ENCODE measurements at places on chromosomes 5 and 9.

DNA sequence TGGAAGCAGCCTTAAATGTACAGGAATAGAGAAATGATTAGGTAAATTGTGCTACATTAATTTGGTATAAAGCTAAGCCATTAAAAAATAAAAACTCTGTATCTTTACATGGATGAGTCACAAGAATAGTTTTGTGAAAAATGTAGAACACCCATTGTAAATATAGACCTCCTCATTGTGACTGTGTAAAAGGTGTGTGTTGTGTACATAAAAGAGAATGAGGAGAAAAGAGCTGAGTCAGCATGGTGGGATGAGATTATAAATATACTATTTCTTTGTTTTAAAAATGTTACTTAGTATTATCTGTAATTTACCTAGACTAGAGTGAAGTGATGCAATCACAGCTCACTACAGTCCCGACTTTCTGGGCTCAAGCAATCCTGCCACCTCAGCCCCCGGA, 250.5 kb downstream of the KIAA0825 start:
- no peak overlapping the region for H3K4me3 ChIP-seq
- no peak overlapping the region for H3K27ac ChIP-seq
- H3K36me3 ChIP-seq = no peaks in the 10 kb centered on the region
- no peaks in the 10 kb centered on the region for H3K4me1 ChIP-seq

DNA sequence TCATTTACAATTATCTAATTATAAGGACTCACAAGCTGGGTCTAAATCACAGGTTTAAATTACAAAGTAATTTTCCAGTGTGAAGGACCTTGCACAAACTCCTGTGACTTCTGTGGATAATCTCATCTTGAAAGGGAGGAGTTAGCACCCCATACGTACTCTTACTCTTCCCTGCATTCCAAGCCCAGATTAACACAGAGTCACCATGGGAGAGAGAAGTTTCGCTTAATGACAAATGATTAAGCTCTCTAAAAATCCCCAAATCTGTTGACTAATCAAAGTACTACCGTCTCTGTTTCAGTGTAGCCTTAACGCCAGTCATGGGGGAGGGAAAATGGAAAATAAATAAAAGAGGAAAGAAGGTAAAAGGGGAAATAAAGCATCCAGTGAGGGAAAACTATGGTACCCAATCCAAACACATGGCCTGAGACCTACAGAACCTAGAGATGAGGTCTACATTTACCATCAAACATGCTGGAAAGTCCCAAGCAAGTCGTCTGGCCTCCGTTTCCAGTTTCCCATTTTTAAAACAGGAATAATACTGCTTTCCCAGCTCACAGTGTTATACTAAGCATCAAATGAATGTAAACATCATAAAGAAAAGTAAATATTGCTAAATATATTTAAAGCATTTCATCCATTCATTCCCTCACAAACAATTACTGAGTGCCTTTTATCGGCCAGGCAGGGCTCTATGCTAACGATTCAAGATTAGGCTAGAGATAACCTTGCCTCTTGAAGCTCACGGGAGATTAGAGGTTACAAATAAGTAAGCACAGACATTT, 63.2 kb downstream of the PCA3 start:
- no peaks in the 10 kb centered on the region for H3K4me1 ChIP-seq
- no peaks in the 10 kb centered on the region for H3K27me3 ChIP-seq
- H3K27ac ChIP-seq = no peak overlapping the region
- H3K4me3 ChIP-seq = no peak overlapping the region
- H3K36me3 ChIP-seq = no peaks in the 10 kb centered on the region

- no peak for DNase-seq
- no peaks in the 10 kb centered on the region for H3K36me3 ChIP-seq
- no peak overlapping the region for H3K27ac ChIP-seq
- H3K4me1 ChIP-seq = peaks cover 3% of the 10 kb centered on the region
These were observed 6.8 kb downstream of the EPB41L4B start for GRCh38 chr9:109314011-109314531.

DNA sequence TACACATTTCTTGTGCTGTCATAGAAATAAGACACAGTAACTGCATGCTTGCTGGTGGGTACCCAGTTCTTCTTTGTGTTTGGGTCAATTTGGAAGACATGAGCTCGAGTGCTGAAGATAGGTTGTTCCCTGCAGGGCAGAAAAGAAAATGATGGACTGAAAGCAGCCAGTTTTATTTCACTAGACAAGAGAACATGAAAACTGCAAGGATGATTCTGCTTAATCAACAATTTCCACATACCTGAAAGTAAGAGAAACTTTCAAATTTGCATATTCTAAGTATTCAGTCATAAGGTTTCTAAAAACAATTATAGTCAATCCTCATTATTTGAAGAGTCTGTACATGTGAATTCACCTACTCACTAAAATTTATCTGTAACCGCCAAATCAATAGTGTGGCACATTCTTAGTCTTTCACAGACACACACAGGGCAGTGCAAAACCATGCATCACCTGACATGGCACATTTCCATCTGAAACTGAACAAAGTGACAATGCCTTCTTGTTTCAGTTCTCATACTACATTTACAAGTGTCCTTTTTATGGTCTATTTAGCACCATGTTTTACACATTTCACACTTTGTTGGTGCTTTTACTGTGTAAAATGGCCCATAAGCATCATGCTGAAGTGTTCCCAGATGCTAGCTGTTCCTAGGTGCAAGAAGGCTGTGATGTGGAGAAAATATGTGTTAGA, 56.9 kb downstream of the HOMER1 start:
- no peaks in the 10 kb centered on the region for H3K4me1 ChIP-seq
- no peaks in the 10 kb centered on the region for H3K27me3 ChIP-seq
- H3K36me3 ChIP-seq = no peaks in the 10 kb centered on the region
- H3K4me3 ChIP-seq = no peak overlapping the region
- no peak overlapping the region for H3K27ac ChIP-seq
- no peak for DNase-seq

DNA sequence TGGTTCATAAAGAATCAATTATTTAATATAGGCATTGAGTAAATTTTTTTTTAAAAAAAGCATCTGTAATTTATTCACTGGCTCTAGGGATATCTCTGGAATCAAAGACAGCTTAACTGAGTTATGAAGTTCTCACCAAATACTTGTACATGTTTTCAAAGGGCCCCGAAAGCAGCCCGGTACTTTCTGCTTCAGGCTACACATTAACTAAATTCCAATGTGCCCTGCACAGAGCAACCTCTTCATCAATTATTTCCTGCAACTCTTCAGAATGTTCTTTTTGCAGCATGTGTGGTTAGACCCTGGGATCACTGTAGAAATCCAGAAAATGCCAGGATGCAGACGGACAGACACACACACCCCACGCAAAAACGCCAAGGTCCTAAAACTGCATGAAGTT, 209.0 kb downstream of the EFNA5 start:
- H3K36me3 ChIP-seq = no peaks in the 10 kb centered on the region
- H3K4me3 ChIP-seq = no peak overlapping the region
- no peaks in the 10 kb centered on the region for H3K4me1 ChIP-seq
- no peaks in the 10 kb centered on the region for H3K27me3 ChIP-seq

- H3K27me3 ChIP-seq = no peaks in the 10 kb centered on the region
- H3K4me1 ChIP-seq = peaks cover 9% of the 10 kb centered on the region
- no peak for DNase-seq
- no peak overlapping the region for H3K4me3 ChIP-seq
- H3K36me3 ChIP-seq = no peaks in the 10 kb centered on the region
- H3K27ac ChIP-seq = peak overlapping the region; percentile 69
These were observed 184.2 kb downstream of the EFNA5 start for GRCh38 chr5:107486489-107486888.

GRCh38 chr9:107251756-107252322, 31.2 kb upstream of the RAD23B start:
- no peak for DNase-seq
- no peaks in the 10 kb centered on the region for H3K4me1 ChIP-seq
- H3K27me3 ChIP-seq = no peaks in the 10 kb centered on the region
- H3K4me3 ChIP-seq = no peak overlapping the region

DNA sequence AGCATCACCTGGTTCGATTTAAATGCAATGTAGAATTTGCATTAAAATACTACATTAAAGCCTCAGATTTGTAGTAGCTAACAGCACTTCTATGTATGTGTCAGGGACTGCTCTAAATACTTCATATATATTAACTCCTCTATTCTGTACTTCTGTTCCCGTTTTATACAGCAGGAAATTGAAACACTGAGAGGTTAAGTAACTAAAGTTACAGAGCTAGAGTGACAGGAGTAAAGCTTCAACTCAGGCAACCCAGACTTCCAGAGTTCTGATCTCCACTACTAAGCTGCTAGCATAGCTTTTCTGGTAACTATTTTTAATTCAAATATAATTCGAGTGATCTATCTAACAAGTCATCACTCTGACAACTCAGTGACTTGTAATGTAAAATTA, 619 bp upstream of the APC start:
- H3K27me3 ChIP-seq = no peaks in the 10 kb centered on the region
- no peaks in the 10 kb centered on the region for H3K36me3 ChIP-seq
- peaks cover 26% of the 10 kb centered on the region for H3K4me1 ChIP-seq

- H3K4me1 ChIP-seq = peaks cover 19% of the 10 kb centered on the region
- H3K27me3 ChIP-seq = no peaks in the 10 kb centered on the region
- no peak overlapping the region for H3K27ac ChIP-seq
- DNase-seq = no peak
- no peaks in the 10 kb centered on the region for H3K36me3 ChIP-seq
These were observed 386.0 kb upstream of the KLF4 start for GRCh38 chr9:107875571-107875980.

DNA sequence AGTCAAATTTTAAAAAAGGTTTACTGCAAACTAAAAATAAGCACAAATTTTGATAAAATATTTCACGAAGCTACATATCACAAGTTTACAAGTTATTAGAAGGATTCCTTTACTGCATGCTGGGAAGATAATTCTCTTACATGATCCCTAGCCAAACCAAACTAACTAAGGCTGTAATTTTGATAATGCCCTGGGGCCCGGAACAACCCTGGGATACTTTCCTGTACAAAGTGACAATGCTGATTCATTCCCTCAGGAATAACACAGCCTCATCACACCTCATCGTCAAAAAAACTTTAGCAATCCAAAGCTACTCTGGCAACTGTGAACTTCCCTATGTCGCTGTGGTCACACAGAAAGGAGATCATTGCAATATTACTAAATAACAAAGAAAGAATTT, 402.9 kb downstream of the RAB3C start:
- H3K36me3 ChIP-seq = no peaks in the 10 kb centered on the region
- no peaks in the 10 kb centered on the region for H3K4me1 ChIP-seq
- no peak for DNase-seq
- no peak overlapping the region for H3K27ac ChIP-seq

DNA sequence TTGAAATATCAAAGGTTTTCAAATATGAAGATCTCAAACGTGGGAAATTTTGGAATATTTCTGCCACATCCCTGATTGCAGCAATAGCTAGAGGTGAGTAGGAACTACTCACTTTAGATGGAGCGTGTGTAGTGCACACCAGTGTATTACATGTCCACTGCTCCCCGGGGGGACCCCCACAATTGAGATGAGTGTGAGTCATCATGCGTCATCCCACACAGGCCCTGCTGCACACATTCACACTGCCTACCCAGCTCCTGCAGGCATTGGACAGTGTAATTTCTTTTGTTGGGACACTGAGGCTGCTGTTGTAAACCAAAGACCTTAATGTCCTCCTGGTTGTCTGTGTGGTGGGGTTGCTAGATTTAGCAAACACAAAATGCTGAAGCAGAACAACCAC, 280.0 kb downstream of the GAS1 start:
- H3K27me3 ChIP-seq = no peaks in the 10 kb centered on the region
- H3K27ac ChIP-seq = no peak overlapping the region
- H3K4me1 ChIP-seq = no peaks in the 10 kb centered on the region
- DNase-seq = no peak
- no peaks in the 10 kb centered on the region for H3K36me3 ChIP-seq

GRCh38 chr5:154364771-154365170, 81.0 kb upstream of the SAP30L start:
- H3K27me3 ChIP-seq = no peaks in the 10 kb centered on the region
- H3K4me3 ChIP-seq = no peak overlapping the region
- peaks cover 18% of the 10 kb centered on the region for H3K4me1 ChIP-seq
- H3K36me3 ChIP-seq = peaks cover 20% of the 10 kb centered on the region
- no peak for DNase-seq

DNA sequence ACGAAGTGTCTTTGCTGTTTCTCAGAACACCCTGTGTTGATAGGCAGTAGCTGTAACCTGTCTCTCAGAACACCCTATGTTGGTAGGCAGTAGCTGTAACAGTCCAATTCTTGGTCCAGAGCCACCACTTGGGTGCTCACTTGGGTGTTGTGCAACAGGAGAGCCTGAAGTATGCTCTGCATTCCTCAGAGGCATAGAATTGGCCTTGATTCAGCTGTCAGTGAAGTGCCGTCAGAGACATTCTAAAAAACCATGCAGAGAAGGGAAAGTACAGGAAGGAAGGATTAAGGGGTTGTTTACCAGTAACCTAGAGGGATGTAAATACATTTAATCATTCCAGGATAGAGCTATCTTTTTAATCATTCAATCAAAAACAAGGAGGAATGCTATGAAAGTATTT, 231.2 kb downstream of the ARRDC3 start:
- no peaks in the 10 kb centered on the region for H3K27me3 ChIP-seq
- no peak overlapping the region for H3K4me3 ChIP-seq
- no peaks in the 10 kb centered on the region for H3K4me1 ChIP-seq
- H3K36me3 ChIP-seq = no peaks in the 10 kb centered on the region
- no peak for DNase-seq

DNA sequence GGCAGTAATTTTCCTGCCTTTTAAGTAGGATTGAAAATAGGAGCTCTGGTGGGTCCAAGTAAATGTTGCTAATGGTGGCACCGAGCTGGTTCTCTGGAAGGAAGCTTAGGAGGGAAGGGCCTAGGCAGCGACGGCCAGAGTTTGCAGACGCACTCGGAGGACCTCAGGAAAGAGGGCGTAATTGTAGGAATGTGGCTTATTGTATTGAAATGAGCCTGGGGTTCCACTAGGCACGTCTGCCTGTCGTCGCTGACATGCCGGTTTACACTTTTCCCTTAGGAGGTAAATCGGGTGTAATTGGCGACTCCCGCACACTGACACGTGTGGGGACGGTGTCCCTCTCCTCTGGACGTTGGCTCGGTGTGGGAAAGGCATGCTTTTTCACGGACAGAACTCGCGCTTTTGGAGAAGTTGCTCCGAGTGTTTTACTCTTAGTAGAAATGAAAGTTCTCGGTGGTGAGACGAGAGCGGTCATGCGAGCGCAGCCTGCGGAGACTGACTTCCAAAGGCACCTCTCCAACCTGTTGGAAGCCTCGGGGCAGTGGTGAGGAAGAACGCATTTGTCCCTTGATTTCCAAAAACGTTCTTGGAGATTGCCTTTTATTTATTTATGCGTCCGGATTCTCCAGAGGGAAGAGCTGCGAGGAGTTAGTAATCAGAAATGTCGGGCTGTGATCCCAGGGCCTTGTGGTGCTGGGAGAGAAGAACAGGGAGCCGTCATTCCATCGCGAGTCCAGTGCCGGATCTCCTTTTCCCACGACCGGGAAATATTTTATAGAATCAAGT, 1.3 kb downstream of the NR4A3 start:
- DNase-seq = peak; percentile 78
- H3K27ac ChIP-seq = peak overlapping the region; percentile 97
- H3K4me3 ChIP-seq = peak overlapping the region; percentile 92
- H3K36me3 ChIP-seq = no peaks in the 10 kb centered on the region
- peaks cover 48% of the 10 kb centered on the region for H3K27me3 ChIP-seq
- peaks cover 79% of the 10 kb centered on the region for H3K4me1 ChIP-seq

GRCh38 chr5:76720988-76721569, 5.2 kb downstream of the F2R start:
- no peak overlapping the region for H3K4me3 ChIP-seq
- H3K27me3 ChIP-seq = no peaks in the 10 kb centered on the region
- peak overlapping the region; percentile 89 for H3K27ac ChIP-seq
- H3K36me3 ChIP-seq = no peaks in the 10 kb centered on the region
